Esophagus muscularis mucosa (tissue), 4 donors: ENCODE measurements at places on chromosomes 4 and X.

DNA sequence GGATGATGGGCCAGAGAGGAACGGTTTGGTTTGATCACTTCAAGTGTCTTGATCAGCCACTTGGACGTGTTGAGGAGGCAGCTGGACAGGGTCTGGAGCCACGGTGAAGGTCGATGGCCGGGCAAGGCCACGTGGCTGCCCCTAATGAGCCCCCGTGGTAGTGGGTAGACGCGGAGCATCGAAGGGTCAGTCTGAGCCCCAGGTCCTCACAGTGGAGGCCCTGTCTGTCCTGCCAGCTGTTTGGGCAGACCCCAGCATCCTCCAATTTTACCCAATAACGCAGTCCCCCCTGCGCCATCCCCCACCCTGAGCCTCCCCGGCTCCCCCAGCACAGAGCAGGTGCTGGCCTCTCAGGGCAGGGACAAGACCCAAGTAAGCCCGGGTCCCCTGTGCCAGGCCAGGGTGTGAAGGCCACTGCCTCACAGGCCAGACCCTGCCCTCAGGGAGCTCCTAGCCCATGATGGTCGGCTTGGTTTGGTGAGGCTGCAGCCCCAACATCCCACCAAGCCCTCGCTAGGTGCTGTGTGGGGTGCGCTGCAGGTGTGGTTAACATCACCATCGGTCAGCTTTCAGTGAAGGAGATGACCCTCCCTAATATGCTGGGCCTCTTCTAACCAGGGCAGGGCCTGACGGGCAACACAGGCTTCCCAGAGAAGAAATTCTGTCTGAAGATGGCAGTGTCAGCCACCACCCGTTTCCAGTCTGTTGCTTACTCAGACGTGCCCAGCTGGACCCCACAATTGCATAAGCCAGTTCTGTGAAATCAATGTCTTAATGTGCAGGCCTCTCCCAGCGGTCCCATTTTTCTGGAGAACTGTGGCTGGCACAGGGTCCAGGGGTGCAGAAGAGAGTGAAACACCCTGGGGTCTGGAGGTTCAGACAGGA, 40.5 kb upstream of the NKX1-1 start:
- DNase-seq, result no peak

DNA sequence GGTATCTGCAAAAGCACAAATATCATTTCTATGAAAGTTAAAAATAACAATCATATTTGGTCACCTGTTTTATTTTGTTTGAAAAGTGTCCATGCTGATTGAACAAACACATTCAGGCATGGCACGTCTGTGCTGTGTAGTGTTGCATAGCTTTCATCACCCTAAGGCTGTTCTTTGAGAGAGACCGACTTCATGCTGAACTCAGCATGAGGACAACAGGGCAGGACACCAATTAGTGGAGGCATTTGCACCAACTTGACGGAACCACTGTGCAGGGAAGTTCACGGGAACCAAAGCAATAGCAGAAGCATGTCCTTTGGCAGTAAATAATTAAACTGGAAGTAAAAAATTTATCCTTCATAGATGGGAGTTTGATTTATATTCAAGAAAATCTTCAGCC, 158.4 kb upstream of the SLC7A11 start:
- DNase-seq, result no peak

- DNase-seq, result no peak
Measured at GRCh38 chrX:139965421-139965820, at the start of gene CXorf66. Gene CXorf66 (minus strand): TSS chrX:139965521. CDS start chrX:139965496, 25 bp downstream.

- no peak for DNase-seq
Measured at GRCh38 chr4:91058345-91058744, 931.2 kb downstream of the CCSER1 start.

DNA sequence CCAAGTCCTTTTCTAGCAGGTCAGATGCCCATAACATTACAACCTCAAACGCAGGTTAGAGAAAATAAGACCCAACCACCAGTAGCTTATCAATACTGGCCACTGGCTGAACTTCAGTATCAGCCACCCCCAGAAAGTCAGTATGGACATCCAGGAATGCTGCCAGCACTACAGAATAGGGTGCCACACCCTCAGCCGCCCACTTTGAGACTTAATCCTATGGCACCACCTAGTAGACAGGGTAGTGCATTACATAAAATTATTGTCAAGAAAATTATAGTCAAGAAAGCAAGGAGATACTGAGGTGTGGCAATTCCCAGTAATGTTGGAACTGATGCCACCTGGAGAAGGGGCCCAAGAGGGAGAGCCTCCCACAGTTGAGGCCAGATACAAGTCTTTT, 19.9 kb upstream of the TRIM61 start:
- no peak for DNase-seq

GRCh38 chrX:150730719-150731118, 37.5 kb downstream of the MTMR1 start:
- DNase-seq, result no peak

DNA sequence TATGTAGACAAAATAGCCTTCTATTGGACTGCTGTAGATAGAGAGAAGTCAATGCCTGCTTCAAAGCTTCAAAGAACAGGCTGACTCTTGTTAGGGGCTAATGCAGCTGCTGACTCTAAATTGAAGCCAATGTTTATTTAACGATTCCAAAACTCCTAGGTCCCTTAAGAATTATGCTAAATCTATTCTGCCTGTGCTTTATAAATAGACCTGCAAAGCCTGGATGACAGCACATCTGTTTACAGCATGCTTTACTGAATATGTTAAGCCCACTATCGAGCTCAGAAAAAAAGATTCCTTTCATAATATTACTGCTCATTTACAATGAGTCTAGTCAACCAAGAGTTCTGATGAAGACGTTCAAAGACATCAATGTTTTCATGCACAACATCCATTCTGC, 54.8 kb upstream of the RBMXL3 start:
- no peak for DNase-seq

DNA sequence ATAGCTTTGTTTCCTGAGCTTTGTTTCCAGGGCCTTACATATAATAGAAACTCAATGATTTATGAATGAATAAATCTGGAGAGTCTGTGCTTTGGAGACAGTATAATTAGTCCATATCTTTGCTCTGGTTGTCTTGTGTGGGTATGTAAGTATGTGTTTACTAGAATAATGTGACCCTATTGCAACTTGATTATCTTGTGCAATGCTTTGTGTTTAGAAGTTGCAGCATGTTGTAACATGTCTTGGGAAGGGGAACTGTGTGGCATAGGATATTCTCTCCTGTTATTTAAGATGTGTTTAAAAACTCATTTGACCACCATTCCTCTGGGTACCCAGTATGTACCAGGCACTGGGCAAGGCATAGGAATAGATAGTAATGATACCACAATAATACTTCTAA, 6.1 kb downstream of the SPATA18 start:
- no peak for DNase-seq

GRCh38 chr4:107870916-107871786, 46.4 kb downstream of the SGMS2 start:
- no peak for DNase-seq

GRCh38 chrX:64842492-64842891, 133.8 kb downstream of the ZC4H2 start:
- DNase-seq, result no peak

- no peak for DNase-seq
Measured at GRCh38 chrX:68897118-68897945, 68.5 kb downstream of the EFNB1 start.

DNA sequence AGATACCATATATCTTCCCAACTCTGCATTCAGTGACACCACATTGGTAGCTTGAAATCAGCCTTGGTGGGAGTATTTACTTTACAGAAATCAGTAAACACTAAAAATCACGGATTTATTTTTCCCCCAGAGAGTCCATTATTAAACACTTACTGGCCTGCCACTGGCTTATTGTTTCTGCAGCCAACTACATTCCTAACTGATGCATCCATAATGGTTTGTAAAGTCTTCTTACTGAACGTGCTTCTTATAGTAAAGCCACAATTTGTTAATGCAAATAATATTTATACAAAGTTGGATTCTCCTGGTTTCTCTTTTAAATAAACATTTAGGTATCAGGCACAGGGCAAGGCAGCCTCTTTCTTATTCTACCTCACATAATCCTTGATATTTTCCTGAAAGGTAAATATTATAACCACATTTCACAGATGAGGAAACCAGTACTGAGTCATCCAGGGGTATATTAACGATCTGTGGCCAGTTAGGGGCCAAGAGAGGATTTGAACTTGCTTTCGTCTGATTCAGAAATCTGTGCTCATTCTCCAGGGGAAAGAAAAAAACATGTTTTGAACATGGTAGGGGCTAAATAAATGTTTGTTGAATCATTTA, 136.5 kb downstream of the RAB28 start:
- DNase-seq, result no peak

GRCh38 chr4:130125467-130125866, 1029.5 kb downstream of the C4orf33 start:
- DNase-seq, result no peak

GRCh38 chrX:118574666-118575065, 79.1 kb downstream of the DOCK11 start:
- no peak for DNase-seq

DNA sequence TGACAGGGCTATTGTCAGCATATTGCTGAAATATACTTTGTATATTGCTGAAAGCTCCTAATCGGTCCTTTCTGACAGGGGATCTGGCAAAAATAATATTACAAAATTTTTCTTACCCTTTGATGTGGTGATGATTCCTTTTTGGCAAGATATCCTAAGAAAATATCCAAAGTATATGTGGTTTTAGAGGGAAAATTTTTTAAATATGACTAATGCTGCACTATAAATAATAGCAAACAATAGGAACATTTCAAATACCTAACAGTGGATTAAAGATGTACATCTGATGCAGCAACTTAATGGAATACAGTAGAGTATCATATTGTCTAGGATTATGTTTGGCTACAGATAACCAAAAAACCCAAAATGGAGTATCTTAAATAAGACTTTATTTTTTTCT, 49.6 kb downstream of the RRAGB start:
- no peak for DNase-seq

DNA sequence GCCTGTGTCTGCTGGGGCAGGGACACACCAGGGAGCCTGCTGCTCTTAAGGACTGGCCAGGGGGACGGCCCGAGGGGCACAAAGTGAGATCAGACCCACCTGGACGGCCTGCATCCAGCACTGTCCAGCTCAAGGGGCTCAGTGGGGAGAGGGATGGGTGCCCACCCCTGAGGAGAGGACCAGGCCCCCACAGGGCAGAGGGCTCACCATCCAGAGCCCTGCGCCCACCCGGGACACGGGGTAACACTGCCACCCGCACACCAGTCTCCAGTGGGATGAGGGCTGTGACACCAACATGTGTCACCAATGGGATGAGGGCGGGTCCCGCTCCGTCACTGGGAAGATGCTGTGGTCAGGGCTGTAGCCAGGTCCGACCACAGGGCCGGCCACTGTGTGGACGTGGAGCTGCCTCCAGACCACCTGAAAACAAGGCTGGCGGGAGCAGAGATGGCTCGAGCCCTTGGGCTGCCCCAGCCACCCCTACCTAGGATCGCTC, 13.2 kb downstream of the DGKQ start:
- no peak for DNase-seq

DNA sequence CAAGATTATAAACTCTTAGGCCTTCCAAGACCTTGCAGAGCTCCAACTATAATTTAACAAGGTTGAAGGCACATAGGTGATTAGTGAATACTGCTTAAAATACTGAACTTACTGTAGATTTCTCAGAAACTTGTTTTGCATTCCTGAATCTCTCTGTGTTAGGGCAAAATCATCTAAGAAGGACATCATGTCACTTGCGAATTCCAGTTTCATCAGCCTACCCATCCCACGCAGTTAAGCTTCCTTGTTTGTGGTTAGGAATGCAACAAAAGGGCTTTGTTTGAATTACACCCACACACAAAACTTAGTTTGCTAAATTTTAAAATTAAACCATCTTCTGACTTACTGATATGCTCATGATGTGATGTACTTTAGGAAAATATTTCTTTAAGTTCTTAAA, 174.0 kb downstream of the SOWAHB start:
- no peak for DNase-seq

- DNase-seq, result no peak
Measured at GRCh38 chr4:123166023-123166422, 230.6 kb upstream of the SPRY1 start.

DNA sequence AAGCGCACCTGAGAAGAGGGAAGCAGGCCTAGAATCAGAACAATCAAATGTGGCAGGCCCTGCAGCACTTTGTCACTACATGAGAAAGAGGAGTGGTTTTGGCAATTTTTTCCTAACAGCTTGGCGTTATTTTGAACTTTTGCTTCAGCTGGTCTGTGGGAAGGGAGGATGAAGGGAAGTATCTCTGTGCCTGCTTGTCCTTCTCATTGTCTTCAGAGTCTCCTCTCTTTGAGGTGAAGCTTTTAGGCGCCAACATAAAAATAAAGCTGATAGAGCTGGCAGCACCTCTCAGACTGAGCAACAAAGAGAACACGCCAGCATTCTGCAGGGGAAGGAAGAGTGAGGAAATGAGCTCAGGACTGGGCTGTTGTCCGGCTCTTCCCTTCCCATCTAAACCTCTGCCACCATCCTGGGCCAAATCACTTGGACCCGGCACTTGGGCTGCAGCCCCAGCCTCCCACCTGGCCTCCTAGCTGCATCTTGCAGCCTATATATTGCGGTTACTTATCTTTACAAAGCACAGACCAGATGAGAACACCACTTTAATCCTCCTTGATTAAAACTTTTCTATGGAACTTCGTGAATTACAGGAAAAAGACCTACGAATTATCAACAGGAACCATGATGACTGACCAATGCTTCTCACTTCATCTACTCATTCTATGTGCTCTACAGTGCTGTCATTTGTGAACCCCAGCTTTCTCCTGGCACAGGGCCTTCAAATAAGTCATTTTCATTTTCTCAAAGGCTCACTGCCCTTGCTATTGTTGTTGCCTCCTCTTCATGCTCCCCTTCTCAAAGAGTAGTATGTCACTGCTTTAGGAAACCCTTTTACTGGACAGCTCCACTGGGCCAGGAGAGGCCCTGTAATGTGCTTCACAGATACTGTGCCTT, 476.4 kb upstream of the HS3ST1 start:
- no peak for DNase-seq

- no peak for DNase-seq
Measured at GRCh38 chr4:19241895-19242294, 1009.8 kb upstream of the SLIT2 start.

- DNase-seq, result no peak
Measured at GRCh38 chrX:19172741-19173140, 50.5 kb upstream of the ADGRG2 start.
